ENCODE measurements at places on chromosomes 12 and 14.

DNA sequence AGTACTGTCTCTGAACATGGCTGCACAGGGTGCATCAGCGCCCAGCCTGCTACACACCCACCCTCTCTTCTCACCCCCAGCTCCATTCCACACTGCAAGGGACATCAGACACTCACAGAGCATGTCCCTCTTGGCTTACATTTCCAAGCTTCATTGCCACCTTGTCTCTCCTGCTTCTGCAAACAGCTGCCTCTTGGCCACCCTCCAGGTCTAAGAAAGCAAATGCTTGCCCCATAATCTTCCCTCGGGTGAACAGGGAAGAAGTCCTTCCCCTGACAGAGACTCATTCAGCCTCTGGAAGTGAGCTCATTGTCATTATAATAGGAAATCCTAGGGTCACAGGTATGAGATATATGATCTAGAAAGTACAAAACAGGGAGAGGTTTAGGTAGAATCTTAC lies 505.2 kb downstream of the RMST start:
- DNase-seq: no peak

GRCh38 chr14:35897616-35898111 lies 71.5 kb downstream of the BRMS1L start:
- DNase-seq: no peak

DNA sequence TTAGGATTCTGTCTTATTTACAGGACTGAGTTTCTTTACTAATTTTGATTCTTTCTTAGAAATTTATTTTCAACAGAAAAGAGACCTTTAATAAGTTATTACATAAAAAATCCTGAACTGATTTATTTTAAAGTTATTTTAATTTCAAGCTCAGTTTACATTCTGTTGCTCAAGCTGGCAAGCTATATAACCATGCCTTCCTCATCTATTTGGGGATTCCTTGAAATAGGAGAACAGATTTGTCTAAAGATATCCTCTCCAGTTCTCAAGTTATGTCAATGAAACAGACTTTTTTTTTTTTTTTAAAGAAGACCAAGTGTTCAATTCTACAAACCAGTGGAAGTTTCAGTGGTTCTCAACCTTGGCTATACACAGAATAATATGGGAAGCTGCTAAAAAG lies 103.3 kb upstream of the TRHDE start:
- no peak for DNase-seq

DNA sequence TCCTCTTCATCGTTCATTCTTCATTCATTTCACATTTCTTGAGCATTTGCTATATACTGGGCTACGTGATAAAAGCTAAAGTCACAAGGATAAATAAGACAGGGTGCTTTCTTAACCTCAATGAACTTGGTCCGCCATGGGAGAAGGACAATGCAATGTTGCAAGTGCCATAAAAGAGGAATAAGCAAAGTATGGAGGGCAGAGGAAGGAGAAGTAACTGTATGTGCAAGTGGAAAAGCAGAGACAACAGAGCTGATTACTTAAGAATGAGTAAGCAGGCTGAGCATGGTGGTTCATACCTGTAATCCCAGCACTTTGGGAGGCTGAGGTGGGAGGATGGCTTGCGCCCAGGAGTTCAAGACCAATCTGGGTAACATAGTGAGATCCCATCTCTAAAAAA lies 14.4 kb downstream of the AREL1 start:
- no peak for DNase-seq

GRCh38 chr12:69698054-69698453 lies 1.0 kb downstream of the BEST3 start:
- no peak for DNase-seq

GRCh38 chr12:107669946-107670345 lies 15.7 kb upstream of the PWP1 start:
- no peak for DNase-seq

GRCh38 chr12:111170543-111170942 lies 198.4 kb downstream of the PHETA1 start:
- DNase-seq: no peak

DNA sequence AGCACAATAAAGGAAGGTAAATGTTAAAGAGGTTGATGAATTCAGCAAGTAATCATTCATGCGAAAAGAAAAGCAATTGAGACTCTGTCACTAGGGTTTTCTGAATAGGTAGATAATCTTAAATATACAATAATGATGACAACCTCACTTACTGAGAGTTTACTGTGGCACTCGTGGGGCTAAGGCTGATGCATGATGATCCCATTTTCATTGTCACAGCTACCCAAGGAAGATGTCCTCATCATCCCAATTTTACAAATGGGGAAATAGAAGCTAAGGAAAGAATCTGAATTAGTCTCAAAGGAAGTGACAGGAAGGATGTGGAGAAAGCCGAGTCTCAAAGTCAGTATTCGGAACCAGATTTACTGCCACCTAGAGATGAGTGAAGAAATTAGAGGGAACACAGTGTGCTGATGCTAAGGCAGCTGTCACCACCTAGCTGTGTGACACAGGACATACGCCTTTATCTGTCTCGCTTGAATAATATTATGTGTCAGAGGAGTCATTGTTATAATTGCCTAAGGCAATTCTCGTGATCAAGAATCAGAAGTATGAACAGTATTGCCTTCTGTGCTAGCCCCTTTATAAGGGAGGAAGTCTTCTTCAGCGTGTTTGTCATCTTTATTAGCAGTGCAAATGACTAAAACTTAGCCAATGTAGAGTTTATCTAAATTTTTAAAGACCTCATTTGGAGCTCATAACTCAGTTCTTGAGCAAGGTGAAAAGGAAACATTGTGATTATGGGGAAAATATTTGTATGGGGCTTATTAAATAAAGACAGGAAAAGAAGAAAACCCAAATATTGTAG lies 63.2 kb downstream of the ERGIC2 start:
- DNase-seq: peak; percentile 15

Data from activated T-cell treated with anti-CD3 and anti-CD28 coated beads, Interleukin-2, amount 50 U/mL, for 4 hours (primary cell).